NCI-H82 (cell line): ENCODE measurements at places on chromosomes 2 and 18.

DNA sequence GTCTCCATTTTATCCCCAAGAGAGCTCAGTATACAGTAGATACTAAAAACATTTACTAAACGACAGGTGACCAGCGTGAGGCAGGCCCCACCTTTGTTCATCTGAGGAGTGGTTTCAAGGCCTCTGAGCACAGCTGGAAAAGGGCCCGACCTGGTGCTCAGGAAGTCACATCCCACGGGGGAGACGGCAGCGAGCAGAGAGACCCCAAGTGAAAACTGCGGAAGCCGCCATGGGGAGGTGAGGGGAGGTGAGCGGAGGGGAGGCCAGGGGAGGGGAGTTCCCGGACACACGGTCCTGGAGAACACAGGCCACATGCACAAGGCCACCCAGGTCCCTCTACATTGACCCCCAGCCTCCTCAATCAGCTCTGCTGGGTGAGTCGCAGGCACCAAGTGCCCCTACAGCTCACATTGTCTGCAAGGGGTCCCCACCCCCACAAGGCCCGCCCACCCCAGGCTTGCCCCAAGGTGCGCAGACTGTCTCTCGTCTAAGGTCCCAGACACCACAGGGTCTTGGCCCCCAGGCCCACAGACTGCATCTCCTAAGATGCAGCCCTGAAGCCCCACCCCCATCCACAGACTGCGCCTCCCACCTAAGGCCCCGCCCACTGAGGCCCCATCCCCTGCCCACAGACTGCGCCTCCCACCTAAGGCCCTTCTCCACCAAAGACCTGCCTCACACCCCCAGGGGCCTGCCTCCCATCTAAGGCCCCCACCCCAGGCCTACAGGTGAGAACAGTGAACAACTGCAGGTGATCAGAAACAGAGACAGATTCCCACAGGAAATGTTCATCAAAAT is 19.1 kb downstream of the PARD6G start:
- no peak for DNase-seq

DNA sequence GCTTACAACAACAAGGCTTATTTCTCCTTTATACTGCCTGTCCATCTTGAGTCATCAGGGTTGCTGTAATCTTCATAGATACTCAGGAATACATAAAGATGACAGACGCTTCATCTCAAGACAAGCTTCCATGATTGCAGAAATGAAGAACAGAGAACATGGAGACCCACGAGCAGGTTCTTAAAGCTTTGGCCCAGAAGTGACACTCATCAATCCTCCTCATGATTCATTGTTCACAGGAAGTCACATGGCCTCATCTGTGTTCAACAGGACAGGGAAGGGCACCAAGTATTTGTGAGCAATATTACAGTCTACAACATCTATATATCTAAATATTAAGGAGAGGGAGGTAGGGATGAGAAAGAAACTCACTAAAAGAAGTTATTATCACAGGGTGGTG is 36.5 kb upstream of the PGAP1 start:
- no peak for DNase-seq

DNA sequence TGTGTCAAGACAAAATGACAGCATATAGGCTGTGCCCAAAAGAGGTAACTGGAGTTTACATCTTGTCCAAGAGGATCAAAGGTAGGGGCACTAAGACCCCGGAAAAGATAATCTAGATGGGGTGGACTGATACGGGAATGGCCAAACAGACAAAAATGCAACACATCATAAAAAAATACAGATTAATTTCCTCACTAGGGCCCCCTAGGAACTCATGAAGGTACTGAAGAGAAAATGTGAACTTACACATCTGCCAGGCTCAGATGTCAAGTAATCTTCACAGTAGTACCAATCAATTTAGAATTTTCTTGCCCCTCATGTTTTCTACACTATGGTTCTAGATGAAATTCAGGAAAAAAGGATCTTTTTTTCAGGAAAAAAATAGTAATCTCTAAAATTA is 115.6 kb upstream of the REG3A start:
- DNase-seq = peak; percentile 2

DNA sequence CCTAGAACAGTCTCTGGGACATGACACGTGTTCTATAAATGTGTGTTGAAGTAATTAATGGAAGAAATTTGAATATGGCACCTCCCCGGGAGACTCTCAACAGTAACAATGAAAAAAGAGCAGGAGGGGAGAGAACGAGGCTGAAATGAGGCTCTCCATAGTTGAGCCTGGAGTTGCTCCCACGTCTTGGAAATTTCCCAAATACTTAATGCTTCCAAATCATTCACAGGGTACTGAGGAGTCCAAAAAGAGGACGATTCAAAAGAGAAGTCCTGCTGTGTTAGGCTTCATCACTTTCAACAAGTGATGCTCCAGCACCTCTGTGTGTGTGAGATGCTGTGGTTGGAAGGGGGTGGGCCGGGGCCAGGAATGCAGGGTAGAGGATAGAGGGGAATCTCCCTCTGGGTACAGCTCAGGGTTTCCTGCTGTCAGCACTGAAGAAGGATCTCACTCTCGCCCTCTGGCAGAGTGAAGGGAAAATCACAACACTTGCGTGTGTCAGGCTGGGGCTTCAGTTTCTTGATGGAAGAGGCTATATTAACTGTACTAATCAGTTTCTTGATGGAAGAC is 18.1 kb upstream of the ZNF407 start:
- DNase-seq = no peak

DNA sequence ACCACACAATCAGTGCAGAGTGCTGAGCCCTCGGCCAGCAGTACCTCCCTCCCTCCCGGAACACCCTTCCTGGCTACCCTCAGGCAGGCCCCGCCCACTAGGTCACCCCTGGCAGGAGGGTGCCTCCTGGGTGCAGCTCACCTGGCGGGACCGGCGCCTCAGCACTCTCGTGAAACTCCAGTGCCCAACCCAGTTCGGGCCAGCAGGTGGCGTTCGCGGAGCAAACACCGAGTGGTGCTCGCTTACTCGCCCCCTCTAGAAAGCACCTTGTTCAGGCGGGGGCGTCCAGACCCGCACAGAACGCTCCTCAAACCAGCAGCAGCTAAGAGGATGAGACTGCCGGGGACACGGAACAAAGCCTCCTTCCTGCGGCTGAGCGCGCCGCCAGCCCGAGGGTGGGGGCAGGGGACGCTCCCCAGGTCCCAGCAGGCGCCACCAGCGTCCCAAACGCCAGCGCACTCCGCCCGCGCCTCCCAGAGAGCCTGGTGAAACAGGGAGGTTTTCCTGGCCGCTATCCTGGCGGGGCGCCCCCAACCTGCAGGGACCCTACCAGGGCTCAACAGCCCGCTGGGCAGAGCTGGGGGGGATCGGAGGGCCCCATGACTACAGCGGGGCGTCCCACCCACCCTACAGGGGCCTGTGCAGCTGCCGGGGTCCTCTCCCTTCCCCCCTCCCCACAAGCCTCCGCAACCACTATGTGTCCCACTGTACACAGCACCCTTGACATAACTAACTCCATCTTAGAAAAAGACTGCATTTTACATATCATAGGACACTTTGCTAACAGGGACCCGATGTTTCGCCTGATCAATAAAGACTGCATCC is 44.7 kb downstream of the MRPS5 start:
- peak; percentile 94 for DNase-seq

DNA sequence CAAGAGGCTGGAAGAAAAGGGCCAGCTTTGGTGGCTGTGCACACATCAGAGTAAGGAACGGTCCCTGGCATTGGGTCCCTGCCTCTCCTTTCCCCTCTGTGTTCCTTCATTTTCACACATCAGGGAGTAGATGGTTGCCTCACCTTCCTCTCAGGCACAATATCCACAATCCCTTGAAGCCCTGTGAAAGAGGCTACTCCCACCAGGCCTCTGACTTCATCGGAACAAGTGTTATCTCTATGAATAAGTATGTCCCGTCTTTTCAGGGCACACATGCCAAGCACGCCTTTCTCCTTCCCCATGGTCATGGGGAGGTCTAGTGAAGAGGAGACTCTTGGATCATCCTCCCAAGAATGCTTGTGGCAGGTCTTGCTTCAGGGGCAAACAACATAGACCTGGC is 61.2 kb upstream of the LMAN1 start:
- DNase-seq = no peak

DNA sequence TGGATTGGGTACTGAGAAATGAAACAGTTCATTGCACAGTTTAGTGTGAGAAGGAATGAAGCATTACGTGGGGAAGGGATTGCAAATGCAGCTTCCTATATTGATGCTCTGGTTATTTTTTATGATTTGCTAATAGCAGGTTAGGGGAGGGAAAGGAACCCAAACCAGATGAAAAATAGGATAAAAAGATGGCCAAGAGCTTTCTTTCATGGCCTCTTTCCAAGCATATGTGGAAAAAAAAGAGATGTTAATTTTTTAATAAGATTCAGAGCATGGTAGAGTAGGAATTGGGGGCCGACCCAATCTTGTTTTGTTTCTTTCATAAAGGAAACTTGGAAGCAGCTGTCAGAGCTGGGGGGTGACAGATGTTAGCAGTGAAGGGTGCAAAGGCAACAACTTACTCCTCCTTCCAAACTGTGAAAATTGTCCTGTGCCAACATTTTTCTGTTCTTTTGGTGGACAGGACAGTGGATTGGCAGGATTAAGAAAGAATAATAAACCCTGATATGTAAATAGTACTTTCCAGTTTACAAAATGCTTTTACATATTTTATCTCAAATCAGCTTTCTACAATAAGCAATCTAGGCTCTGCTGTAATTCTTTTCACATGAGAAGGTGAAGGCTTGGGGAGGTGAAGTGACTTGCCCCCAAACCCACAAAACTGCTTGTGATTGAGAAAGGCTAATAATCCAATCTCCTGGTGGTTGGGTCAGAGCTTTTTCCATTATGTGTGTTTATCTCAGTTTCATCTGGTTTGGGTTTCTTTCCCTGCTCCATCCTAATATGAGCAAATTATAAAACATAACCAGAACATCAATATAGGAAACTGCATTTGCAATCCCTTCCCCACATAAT is 270.1 kb downstream of the ETAA1 start:
- DNase-seq = no peak

- DNase-seq = no peak
Measured at GRCh38 chr18:40326985-40327384, 1628.0 kb upstream of the PIK3C3 start.

GRCh38 chr2:552906-553305 is 124.3 kb downstream of the TMEM18 start:
- DNase-seq = no peak

GRCh38 chr18:4908328-4908727 is 288.7 kb downstream of the AKAIN1 start:
- peak; percentile 57 for DNase-seq

- DNase-seq = no peak
Measured at GRCh38 chr2:199933466-199933865, 21.8 kb downstream of the TYW5 start.

GRCh38 chr2:96072746-96073145 is 38.0 kb upstream of the GPAT2 start:
- no peak for DNase-seq

GRCh38 chr2:240398661-240399267 is 36.7 kb upstream of the GPC1 start:
- no peak for DNase-seq

DNA sequence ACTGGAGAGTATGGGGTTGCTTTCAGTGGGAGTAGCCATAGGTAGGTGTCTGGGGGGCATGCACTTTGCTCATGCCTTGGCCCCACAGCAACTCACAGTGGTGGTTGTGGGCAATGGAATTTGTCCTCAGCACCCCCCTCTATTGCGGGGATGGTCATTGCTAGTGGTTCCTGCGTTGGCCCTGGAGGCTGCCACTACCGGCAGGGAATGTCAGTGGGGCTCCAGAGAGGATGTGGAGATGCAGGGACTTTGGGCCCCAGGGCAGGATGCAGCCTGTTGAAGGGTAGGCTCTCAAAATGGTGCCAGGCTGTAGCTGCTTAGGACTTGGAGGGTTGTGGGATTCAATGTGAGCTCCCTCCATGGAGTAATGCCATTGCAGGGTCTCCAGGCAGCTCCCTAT is 125.0 kb downstream of the XRCC5 start:
- no peak for DNase-seq

GRCh38 chr2:64263315-64263714 is 119.1 kb upstream of the PELI1 start:
- DNase-seq = peak; percentile 47

- DNase-seq = no peak
Measured at GRCh38 chr18:21741312-21741561, 645 bp downstream of the MIB1 start.

DNA sequence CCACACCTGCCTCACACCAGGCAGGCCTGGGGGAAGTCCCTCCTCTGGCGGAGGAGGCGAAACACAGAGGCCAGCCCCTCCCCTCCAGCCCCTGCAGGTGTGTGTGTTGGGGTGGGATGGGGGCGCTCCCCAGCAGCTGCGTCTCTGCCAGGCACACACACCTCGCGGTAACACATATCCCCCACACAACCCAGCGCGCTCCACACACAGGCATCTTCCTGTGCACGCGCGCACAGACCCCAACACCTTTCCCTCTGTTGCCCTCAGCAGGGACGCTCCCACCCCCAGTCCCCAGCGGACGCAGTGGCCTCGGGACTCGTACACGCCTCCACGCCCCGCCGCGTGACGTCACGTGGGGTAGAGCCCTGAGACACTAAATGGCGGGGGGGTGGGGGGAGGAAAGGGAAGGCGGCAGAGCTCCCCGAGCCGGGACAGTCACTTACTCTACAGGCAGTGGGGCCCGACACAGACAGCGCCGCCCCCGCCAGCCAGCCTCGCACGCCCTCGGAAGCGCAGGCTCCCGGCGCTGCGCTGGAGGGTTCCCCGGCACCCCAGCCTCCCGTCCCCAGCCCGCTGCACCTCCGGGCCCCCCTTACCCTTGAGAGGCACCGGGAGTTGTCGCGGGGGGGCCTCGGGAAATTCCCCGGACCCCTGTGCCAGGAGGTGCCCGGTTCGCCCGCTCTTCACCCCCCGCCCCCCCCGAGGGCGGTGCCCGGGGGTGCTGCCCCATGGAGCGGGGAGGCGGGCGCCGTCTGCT is at the start of gene WNT10A:
Gene WNT10A (plus strand): TSS at position 751 of the 757 bp plus-strand sequence. CDS start 144 bp downstream, outside the sequence.
- DNase-seq = peak; percentile 67

- peak; percentile 20 for DNase-seq
Measured at GRCh38 chr18:46677611-46678010, 20.6 kb upstream of the LOXHD1 start.

- DNase-seq = no peak
Measured at GRCh38 chr2:70400539-70400938, 98.7 kb upstream of the FAM136A start.

GRCh38 chr2:9813312-9814128 is 29.8 kb upstream of the TAF1B start:
- peak; percentile 94 for DNase-seq

DNA sequence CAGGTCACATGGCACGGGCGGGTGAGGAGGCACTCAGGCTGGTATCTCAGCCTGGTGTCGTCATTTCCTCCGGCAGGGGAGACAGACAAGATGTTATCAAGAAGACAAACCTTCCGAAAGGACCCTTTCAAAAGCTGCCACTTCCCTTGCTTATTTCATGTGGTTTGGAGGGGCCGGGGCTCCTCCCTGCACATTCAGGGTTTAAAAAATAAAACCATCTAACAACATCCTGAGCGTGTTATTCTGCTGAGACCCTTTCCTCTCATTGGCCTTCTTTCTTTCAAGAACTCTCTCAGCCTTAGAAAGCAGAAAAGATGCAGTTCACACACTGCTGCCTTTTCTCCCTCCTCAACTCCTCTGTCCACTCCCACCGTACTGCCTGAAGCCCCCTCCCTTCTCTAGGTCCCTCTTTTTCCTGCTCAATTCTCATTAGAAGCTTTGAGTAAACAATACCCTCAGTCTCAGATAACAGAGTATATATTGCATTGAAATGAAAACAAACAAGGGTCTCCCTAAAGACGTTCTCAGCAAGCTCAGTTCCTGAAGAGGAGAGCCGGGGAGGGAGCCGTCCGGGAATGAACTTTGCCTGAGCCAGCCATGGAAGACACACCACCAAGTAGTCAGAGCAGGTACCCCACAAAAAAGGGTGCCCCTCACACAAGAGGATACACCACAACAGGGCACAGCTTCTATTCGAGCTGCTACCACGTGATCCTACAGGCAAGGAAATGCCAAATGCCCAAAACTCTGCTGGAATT is 9.7 kb downstream of the SMAD7 start:
- no peak for DNase-seq

- no peak for DNase-seq
Measured at GRCh38 chr2:62597323-62597722, 91.3 kb upstream of the TMEM17 start.
